Right cardiac atrium (tissue), 5 donors: ENCODE measurements at places on chromosomes 7 and 10.

DNA sequence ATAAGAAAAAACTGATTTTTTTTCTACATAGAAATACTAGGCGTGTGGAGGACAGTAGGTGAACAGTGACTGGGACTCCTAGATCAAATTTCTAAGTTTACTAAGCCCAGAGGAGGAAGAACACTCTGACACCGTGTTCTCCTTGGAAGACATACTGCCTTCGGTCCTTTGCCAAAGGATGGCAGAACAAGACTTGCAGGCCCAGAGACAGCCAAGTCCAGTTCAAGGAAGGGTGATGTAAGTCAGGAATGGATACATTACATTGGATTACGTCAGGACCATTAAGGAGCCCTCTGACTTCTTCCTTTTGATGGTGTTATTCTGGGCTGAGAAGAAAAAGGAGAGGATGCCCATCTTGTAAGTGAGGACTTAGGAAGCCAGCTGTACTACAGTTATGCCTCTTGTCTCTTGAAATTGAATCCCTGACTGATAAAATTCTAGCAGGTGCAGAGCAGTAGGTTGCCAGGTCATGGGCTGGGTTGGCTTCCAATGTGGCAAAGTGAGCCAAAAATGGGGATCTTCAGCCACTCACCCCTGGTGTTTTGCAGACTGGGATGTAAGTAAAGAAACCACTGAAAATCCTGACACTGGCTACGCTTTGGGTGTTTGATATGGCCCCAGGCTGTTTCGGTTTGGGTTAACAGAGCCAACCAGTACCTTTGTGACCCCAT is 45.1 kb downstream of the RELN start:
- no peak for DNase-seq

- DNase-seq, result no peak
Measured at GRCh38 chr7:106768324-106768751, 96.7 kb upstream of the PIK3CG start.

GRCh38 chr10:114045136-114046086 is 1.7 kb downstream of the ADRB1 start:
- peak; percentile 79 for DNase-seq

DNA sequence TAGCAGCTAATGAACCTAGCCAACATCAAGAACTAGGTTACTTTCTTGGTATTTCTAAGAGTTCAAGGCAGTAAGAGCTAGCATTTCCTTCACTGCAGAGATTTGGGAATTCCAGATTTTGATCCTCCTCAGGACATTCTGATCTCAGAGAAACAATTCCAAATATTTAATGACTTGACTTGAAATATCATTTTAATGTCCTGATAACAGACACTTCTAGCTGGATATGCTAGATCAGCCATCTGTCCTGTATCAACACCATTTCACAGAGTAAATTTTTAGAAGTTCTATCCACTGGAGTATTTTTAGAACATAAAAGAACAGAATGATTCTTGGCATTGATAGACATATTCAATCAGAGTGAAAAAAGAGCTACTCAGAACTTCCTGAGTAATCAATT is 151.3 kb downstream of the RAPGEF5 start:
- DNase-seq, result no peak
